ENCODE measurements at places on chromosomes 6 and 20. TPM values are rescaled to one million over a fixed set of nuclear protein-coding genes. Genes with fewer than 3 reads are reported as not detected.
A peak's percentile ranks its signal among the peaks of the same experiment; 100 is the strongest.

GRCh38 chr20:5863040-5863833 lies 87.1 kb downstream of the TRMT6 start:
- no peak for DNase-seq
- no peak overlapping the region for H3K27ac ChIP-seq
- no peaks in the 10 kb centered on the region for H3K27me3 ChIP-seq
- no peak overlapping the region for H3K4me3 ChIP-seq

The HACE1 gene
- total RNA-seq, result 7.7 TPM

GRCh38 chr6:2296781-2297180 lies 51.4 kb upstream of the GMDS start:
- DNase-seq, result no peak
- H3K36me3 ChIP-seq, result no peaks in the 10 kb centered on the region
- H3K27ac ChIP-seq, result no peak overlapping the region
- no peaks in the 10 kb centered on the region for H3K27me3 ChIP-seq
- no peak overlapping the region for H3K4me3 ChIP-seq

The SPATA2 gene
- 7.6 TPM for total RNA-seq

- H3K36me3 ChIP-seq, result no peaks in the 10 kb centered on the region
- no peaks in the 10 kb centered on the region for H3K27me3 ChIP-seq
- no peak overlapping the region for H3K27ac ChIP-seq
- H3K4me3 ChIP-seq, result no peak overlapping the region
Measured at GRCh38 chr6:148817689-148818088, 70.9 kb downstream of the UST start.

The TPX2 gene
- total RNA-seq, result not detected

The CNR1 gene
- 35.0 TPM for total RNA-seq

The IDH3B gene
- total RNA-seq, result 24.9 TPM

DNA sequence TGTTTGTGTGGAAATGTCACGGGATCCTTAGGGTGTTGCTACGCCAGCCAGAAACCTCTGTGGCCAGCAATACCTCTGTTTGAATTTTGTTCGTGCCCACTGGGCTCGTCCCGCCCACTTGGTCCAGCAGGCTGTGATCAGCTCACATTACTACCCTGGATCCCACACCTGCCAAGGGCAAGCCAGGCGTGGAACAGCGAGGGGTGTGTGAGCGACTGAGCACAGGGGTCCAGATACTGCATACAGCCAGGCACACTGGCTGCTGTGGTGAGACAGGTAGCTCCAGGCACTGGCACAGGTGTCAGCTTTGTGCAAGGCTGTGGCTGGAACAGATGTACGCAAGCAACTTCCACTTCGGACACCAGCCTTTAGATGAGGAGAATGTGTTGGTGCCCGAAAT lies 718.9 kb downstream of the EPHA7 start:
- no peaks in the 10 kb centered on the region for H3K36me3 ChIP-seq
- H3K4me1 ChIP-seq, result no peaks in the 10 kb centered on the region
- no peak overlapping the region for H3K27ac ChIP-seq
- H3K27me3 ChIP-seq, result no peaks in the 10 kb centered on the region

- H3K36me3 ChIP-seq, result no peaks in the 10 kb centered on the region
- H3K27me3 ChIP-seq, result no peaks in the 10 kb centered on the region
- H3K4me3 ChIP-seq, result no peak overlapping the region
- H3K27ac ChIP-seq, result no peak overlapping the region
Measured at GRCh38 chr6:49416195-49416594, 46.9 kb downstream of the MMUT start.

The CLPSL1 gene
- total RNA-seq, result not detected

The CLIC5 gene
- 7.6 TPM for total RNA-seq

GRCh38 chr6:30884521-30885480 lies 482 bp downstream of the DDR1 start:
- peak overlapping the region; percentile 78 for H3K4me3 ChIP-seq
- peak overlapping the region; percentile 83 for H3K27ac ChIP-seq
- no peaks in the 10 kb centered on the region for H3K27me3 ChIP-seq
- H3K4me1 ChIP-seq, result peaks cover 23% of the 10 kb centered on the region

The HLA-DRB5 gene
- total RNA-seq, result 19.9 TPM

DNA sequence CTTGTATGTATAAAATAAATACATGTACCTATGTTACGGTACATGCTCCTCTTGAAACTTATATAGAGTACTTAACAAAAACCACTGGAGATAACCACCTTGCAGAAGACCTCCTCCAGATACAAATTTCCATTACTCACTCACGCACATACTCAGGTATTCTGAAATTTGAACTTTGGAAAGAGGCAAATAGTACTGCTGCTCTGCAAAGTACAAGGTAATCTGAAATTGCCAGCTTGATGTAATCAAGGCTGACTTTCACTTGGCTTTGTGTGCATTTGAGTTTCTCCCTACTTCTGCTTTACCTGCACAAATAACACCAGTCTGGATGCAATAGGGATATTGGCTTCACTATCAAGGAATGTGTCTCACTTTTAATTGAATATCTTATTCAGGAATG lies 123.6 kb downstream of the FOXA2 start:
- no peak for DNase-seq
- H3K27ac ChIP-seq, result no peak overlapping the region
- H3K4me3 ChIP-seq, result no peak overlapping the region

- H3K4me3 ChIP-seq, result no peak overlapping the region
- H3K27ac ChIP-seq, result no peak overlapping the region
- H3K4me1 ChIP-seq, result no peaks in the 10 kb centered on the region
Measured at GRCh38 chr6:143726015-143726647, 48.4 kb downstream of the PHACTR2 start.

The WFDC9 gene
- not detected for total RNA-seq

DNA sequence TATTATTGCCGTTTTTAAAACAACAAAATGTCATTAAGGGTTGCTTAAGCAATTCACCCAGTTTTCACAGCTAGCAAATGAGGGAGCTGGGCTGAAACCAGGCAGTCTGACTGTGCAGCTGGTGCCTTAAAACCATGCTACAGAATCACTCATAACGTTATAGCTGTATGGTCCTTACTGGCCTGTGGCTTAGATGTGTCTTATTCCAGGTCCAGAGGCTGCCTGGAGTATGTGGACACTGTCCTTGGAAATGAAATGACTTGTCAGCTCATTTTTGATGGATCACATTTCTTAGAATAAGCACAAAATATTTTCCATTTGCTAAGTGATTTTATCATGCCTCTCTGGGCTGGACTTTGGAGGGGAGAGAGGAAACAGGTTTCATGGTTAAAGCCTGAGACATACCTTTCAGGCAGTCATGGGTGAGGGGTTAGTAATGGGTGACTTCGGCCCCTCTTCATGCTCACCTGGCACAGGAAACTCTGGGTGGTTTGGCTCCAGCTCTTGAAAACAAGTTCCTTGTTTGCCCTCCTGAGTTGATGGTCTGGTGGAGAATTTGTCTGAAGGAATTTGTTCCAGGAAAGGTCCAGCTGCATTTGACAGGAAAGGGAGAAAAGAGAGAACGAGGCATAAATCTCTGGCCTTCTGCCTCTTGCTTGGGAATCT lies 823.2 kb downstream of the DHX35 start:
- no peaks in the 10 kb centered on the region for H3K36me3 ChIP-seq
- H3K27ac ChIP-seq, result peak overlapping the region; percentile 53
- no peak for DNase-seq

The KIAA1586 gene
- 2.0 TPM for total RNA-seq

The BEND6 gene
- total RNA-seq, result 1.3 TPM

The RNF217 gene
- 7.3 TPM for total RNA-seq

The KIF25 gene
- not detected for total RNA-seq

GRCh38 chr6:139311831-139312230 lies 20.0 kb upstream of the TXLNB start:
- no peaks in the 10 kb centered on the region for H3K4me1 ChIP-seq
- H3K27ac ChIP-seq, result no peak overlapping the region
- no peaks in the 10 kb centered on the region for H3K36me3 ChIP-seq

GRCh38 chr20:59016795-59017492 lies 2.3 kb upstream of the TUBB1 start:
- H3K27me3 ChIP-seq, result no peaks in the 10 kb centered on the region
- no peak overlapping the region for H3K4me3 ChIP-seq

DNA sequence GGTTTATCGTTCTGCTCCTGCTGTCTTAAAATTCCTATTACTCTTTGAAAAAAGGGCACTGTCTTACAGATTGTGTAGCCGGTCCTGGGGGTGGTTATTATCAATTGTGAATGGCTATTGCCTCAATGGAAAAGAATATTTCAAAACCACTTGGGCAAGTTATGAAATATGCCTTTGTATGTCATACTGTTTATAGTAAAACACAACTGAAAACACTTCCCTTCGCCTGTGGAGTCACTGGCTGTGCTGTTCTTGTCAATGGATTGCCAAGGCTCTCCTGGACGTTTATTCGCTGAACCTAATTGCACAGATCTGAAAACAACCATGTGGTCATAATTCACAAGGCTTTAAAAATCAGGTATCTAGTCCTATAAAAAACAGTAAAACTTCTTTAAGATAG lies 47.8 kb upstream of the TAGAP start:
- no peak overlapping the region for H3K27ac ChIP-seq
- H3K36me3 ChIP-seq, result no peaks in the 10 kb centered on the region
- no peak overlapping the region for H3K4me3 ChIP-seq
- H3K4me1 ChIP-seq, result no peaks in the 10 kb centered on the region
- H3K27me3 ChIP-seq, result no peaks in the 10 kb centered on the region

- no peak for DNase-seq
- no peaks in the 10 kb centered on the region for H3K4me1 ChIP-seq
Measured at GRCh38 chr6:47371870-47372255, 62.2 kb upstream of the TNFRSF21 start.

GRCh38 chr20:889932-890463 lies 26.1 kb downstream of the ANGPT4 start:
- DNase-seq, result no peak
- H3K4me1 ChIP-seq, result no peaks in the 10 kb centered on the region
- H3K27me3 ChIP-seq, result no peaks in the 10 kb centered on the region
- no peak overlapping the region for H3K4me3 ChIP-seq
- no peak overlapping the region for H3K27ac ChIP-seq
- H3K36me3 ChIP-seq, result no peaks in the 10 kb centered on the region

- no peaks in the 10 kb centered on the region for H3K36me3 ChIP-seq
- no peak overlapping the region for H3K27ac ChIP-seq
- H3K27me3 ChIP-seq, result no peaks in the 10 kb centered on the region
- no peaks in the 10 kb centered on the region for H3K4me1 ChIP-seq
Measured at GRCh38 chr6:110735666-110736065, 79.6 kb downstream of the CDK19 start.

DNA sequence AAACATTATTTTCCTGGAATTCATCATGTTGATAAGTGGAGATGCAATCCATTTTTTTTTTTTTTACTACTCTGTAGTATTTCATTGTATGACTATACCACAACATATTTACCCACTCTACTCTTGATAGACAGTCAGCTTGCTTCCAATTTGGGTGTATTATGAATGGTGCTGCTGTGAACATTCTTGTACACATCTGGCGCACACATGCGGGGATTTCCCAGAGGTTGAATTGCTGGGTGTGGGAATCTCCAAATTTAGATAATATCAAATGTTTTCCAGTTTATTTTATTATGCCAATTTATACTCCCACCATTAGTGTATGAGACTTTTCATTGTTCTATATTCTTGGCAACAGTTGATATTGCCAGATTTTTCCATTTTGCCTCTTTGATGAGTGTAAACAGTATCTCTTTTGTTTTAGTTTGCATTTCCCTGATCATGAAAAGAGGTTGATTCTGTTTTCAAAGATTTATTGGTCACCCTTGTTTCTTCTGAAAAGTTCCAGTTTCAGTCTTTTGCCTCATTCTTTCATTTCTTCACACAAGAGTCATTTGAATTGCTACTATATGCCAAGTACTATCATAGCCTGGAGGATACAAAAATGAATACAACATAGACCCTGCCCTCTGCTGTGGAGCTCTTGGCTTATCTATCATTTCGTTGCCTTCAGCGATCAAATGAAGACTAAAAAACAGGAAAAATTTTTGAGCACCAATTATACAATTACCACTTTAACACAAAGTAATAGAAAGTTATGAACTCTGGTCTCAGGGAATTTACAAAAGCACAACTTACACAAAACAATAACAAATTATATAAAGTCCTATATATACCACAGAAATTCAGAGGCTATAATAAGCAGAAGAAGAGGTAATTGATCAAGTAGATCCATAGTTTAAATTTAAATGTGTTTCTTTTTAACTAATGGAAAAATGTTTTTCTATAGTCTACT lies 17.1 kb upstream of the NCOA7 start:
- no peak overlapping the region for H3K27ac ChIP-seq
- no peak for DNase-seq
- no peaks in the 10 kb centered on the region for H3K27me3 ChIP-seq
- no peak overlapping the region for H3K4me3 ChIP-seq

GRCh38 chr6:168152980-168153379 lies 74.0 kb upstream of the FRMD1 start:
- H3K27me3 ChIP-seq, result no peaks in the 10 kb centered on the region
- H3K4me3 ChIP-seq, result no peak overlapping the region
- H3K36me3 ChIP-seq, result no peaks in the 10 kb centered on the region
- DNase-seq, result no peak

- no peaks in the 10 kb centered on the region for H3K27me3 ChIP-seq
- no peaks in the 10 kb centered on the region for H3K4me1 ChIP-seq
- no peak overlapping the region for H3K27ac ChIP-seq
- H3K36me3 ChIP-seq, result no peaks in the 10 kb centered on the region
- no peak overlapping the region for H3K4me3 ChIP-seq
Measured at GRCh38 chr6:133314947-133315346, 73.8 kb downstream of the EYA4 start.

The GPR6 gene
- not detected for total RNA-seq

DNA sequence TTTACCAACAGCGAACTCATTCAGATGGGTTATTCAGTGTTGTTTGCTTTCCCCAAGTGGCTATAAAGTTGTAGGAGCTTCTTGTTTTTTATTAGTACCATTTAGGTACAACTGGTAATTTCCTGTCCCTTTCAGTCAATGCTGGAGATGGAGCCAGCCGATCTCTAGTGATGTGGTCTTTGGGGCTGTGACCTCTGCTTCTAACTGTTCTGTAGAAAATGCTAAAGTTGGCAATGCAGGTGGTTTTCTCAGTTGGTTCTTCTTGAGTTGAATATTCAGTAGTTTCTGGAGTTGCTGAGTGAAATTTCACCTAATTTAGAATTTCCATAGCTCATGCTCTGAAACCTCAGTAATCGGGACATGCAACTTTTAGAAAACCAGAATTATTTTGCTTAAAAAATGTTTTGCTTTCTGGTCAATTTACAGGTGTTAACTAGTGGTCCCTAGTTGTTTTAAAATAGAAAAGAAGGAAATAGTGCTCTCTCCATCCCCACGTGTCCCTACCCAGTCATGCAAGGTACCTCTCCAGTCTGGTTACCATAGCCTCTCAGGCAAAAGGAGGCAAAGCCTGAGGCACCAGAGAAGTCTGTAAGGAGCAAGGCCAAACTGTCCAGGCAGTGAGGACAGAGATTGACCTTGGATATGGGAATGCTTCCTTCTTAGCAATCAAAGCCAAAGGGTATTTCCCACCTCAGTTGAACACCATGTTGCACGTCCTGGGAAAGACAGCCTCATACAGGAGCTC lies 27.3 kb upstream of the GABRR1 start:
- DNase-seq, result no peak
- H3K4me1 ChIP-seq, result no peaks in the 10 kb centered on the region
- no peaks in the 10 kb centered on the region for H3K27me3 ChIP-seq
- no peaks in the 10 kb centered on the region for H3K36me3 ChIP-seq
